Kidney (tissue), 22 donors: ENCODE measurements at places on chromosomes 3 and 15. TPM values are rescaled to one million over a fixed set of nuclear protein-coding genes. Genes with fewer than 3 reads are reported as not detected.

The TEX55 gene
- polyA plus RNA-seq, result not detected

The GPR176 gene
- 2.9 TPM for polyA plus RNA-seq

The SNX22 gene
- polyA plus RNA-seq, result 1.1 TPM

The CCR3 gene
- not detected for polyA plus RNA-seq

The CATSPER2 gene
- 1.9 TPM for polyA plus RNA-seq

The PLA2G4D gene
- polyA plus RNA-seq, result not detected

The PLSCR2 gene
- not detected for polyA plus RNA-seq

The HPS3 gene
- polyA plus RNA-seq, result 16.9 TPM

The WDR49 gene
- 0.43 TPM for polyA plus RNA-seq

The ADAMTS17 gene
- 1.7 TPM for polyA plus RNA-seq

The DISP2 gene
- 0.04 TPM for polyA plus RNA-seq

The MGLL gene
- polyA plus RNA-seq, result 74.2 TPM

The SPTBN5 gene
- 2.6 TPM for polyA plus RNA-seq

The ACTRT3 gene
- polyA plus RNA-seq, result 4.5 TPM

The PLAAT1 gene
- 0.39 TPM for polyA plus RNA-seq

The PSTPIP1 gene
- 2.2 TPM for polyA plus RNA-seq
